ENCODE measurements at places on chromosomes 6 and 20.

DNA sequence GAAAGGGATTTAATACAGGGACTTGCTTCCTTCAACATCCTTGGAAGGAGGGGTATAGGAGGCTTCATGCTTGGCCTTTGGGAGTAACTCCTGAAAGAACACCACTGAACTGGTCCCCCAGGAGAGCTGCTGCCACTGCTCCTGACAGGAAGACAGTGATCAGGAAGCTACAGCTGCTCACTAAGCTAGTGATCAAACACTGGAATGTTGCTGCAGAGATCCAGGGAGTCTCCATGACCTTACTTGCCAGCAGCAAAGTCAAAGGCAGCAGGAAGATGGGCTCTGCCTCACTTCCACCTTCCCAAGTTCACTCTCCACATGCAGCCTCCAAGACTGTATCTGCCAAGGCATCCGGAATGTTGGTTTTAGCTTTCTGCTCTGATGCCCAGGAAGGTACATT is 31.8 kb downstream of the PIM1 start:
- no peak for DNase-seq

DNA sequence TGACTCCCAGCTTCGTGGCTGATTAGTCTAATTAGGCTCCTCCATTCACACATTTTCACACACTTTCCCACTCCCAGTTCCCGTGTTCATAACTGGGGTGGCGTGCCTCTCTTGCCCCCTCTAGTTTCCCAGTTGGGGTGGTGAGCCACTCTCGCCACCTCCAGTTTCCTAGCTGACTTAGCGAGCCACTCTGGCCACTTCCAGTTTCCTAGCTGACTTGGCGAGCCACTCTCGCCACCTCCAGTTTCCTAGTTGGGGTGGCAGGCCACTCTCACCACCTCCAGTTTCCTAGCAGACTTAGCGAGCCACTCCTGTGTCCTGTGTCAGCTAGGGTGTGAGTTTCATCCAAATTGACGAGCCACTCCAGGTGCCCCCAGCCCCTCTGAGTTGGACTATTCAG is 7.4 kb upstream of the GMPR start:
- DNase-seq: no peak

DNA sequence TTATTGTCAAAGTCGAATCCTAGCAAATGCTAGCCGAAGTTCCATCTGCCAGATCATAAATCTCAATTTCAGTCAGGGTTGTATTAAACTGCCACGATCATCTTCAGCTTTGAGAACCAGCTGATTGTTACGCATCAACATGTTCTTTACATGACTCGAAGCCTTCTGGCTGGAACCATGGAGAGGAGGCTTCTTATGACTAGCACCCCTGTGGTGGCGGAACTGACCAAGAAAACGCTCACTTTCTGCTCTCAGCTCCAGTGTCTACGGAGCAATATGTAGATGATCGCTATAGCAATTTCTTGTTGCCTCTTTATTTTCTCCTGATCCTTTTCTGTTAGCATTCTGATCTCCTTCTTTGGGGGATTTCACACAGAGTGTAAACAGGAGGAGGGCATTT is 479.4 kb upstream of the SLC35B3 start:
- no peak for DNase-seq

GRCh38 chr6:156595476-156595875 is 181.7 kb upstream of the ARID1B start:
- DNase-seq: no peak

DNA sequence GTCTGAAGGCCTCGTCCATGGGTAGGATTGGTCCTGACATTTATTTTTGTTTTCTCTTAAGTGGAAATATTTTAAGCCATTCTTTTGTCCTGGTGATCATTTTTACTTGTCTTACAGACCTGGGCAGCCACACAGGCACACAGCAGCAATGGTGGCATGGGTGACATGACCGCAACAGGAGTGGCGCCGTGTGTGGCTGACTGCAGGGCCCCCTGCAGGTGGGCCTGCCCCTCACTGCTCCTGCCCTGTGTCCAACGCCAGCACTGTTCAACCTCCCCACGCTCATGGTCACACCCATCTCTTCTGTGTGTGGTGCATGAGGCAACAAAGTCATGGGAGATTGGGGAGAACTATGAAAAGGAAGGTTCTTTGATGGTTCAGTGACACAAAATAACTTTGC is 151.9 kb downstream of the MYLK4 start:
- DNase-seq: no peak

GRCh38 chr6:159943101-159943632 is 25.7 kb upstream of the IGF2R start:
- DNase-seq: peak; percentile 29

Data from CD14-positive monocyte (primary cell).